Activated T-cell treated with anti-CD3 and anti-CD28 coated beads, Interleukin-2, amount 50 U/mL, for 48 hours (primary cell): ENCODE measurements at places on chromosomes 13 and 19.

DNA sequence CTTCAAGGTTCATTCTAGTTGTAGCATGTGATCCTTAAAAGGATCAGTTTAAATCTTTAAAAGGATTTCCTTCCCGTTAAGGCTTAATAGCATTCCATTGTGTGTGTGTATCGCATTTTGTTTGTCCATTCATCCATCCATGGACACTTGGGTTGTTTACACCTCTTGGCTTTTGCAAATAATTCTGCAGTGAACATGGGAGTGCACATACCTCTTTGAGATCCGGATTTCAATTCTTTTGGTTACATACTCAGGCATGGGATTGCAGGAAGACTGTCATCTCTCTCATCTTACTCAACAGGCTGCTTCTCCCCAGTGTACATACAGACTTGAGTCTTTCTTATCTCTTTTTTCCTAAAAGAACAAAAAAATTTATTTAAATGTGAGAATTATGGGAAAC, 1.2 kb downstream of the RNF113B start:
- DNase-seq = no peak

- DNase-seq = no peak
Observed at GRCh38 chr13:112198396-112199010, 131.6 kb downstream of the SOX1 start.

GRCh38 chr19:5627395-5627904, 4.6 kb downstream of the SAFB start:
- DNase-seq = peak; percentile 65

DNA sequence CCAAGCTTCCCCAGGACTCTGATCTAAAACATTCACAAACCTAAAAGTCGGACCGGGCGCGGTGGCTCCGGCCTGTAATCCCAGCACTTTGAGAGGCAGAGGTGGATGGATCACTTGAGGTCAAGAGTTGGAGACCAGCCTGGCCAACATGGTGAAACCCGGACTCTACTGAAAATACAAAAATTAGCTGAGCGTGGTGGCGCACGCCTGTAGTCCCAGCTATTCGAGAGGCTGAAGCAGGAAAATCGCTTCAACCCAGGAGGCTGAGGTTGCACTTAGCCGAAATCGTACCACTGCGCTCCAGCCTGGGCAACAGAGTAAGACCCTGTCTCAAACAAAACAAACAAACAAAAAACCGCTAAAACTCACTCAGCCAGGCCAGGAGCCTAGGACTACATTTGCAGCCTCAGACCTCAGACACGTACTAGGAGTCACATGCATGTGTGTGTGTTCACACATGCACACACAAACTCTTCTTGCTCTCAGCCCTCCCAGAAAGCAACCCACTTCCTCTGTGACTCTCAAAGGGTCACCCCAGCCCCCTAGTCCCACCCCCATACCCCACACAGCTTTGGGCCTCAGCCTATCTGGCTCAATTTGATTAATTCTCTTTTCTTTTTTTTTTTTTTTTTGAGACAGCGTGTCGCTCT, 704 bp upstream of the NOTCH3 start:
- DNase-seq = no peak

DNA sequence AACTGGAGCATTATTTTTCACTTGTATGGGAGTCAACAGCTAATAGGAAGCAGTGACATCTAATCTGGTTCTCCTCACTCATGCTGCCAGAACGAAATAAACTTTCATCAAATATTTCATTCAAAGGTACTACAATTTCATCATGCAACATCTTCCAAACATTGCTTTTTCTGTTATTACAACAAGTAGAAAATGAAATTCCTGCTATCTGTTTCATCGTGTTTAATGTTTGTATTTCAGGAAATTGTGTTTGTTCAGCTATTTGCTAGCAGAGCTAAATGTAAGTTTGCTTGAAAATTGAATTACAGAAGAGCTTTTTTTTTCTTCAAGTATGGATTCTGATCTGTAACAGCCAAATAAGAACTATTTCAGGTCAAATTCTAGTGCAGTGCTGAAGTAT, 90.1 kb downstream of the SLITRK6 start:
- DNase-seq = no peak

DNA sequence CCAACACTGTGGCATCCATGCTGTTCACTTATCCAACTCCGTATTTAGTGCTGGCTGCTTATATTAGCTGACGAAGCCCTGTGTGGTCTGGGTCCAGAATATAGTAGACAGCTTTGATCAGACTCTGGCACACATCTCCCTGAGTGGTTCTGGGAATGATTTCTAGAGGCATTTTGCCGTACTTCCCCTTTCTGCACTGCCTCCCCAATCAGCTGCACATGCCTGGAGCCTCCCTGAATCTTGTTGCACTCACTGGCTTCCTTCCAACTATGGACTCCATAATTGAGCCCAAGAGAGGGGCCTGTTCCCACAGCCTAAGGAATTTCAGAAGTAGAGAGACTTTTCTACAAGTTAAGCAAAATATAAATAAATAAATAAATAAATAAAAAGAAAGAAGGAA, 30.4 kb upstream of the PCDH8 start:
- no peak for DNase-seq

DNA sequence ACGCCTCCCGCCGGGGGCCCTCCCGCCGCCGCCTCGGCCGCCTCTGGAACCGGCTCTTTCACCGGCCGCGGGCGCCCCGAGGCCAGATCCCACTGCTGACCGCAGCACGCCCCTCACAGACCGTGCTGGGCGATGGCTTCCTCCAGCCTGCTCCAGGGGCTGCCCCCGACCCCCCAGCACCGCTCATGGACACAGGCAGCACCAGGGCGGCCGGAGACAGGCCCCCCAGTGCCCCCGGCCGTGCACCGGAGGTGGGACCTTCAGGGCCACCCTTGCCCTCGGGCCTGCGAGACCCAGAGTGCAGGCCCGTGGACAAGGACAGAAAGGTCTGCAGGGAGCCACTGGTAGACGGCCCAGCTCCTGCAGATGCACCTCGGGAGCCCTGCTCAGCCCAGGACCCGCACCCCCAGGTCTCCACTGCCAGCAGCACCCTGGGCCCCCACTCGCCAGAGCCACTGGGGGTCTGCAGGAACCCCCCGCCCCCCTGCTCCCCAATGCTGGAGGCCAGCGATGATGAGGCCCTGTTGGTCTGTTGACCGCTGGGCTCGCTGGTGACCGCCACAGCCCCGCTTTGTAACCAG, 13.0 kb downstream of the LRP3 start:
- DNase-seq = no peak

DNA sequence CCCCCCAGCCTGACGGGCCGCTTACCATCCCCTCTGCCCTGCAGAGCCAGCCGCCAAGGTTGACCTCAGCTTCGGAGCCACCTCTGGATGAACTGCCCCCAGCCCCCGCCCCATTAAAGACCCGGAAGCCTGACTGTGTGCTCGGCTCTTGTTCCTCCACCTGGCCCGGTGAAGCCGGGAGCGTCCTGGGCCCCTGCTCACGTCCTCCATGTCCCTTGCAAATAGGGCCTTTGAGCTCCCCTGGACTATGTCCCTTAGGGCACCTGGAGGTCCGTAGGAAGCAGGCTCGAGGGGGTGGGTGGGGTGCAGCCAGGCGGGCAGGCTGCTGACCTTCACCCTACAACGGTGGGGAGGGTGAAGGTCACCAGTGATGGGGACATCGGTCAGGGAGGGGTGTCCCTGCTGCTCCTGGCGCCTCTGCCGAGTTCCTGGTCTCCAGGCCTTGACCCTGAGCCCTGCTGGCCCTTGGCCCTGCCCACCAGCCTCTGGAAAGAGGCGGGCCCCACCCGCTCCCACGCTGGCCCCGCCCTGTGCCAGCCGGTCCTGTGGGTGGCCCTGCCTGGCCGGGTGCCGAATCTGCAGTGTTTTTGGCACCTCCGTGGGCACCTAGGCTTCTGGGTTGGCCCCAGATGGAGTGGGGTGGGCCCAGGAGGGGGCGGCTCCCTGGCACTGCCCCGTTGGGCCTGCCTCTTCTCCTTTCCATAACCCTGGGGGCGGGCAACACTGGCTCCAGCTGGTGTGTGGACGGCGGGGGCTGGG, 3.3 kb downstream of the ATP5F1D start:
- peak; percentile 44 for DNase-seq

- DNase-seq = no peak
Observed at GRCh38 chr19:17479325-17479791, 9.0 kb downstream of the SLC27A1 start.

- no peak for DNase-seq
Observed at GRCh38 chr19:20416661-20417060, 148.9 kb downstream of the ZNF737 start.

DNA sequence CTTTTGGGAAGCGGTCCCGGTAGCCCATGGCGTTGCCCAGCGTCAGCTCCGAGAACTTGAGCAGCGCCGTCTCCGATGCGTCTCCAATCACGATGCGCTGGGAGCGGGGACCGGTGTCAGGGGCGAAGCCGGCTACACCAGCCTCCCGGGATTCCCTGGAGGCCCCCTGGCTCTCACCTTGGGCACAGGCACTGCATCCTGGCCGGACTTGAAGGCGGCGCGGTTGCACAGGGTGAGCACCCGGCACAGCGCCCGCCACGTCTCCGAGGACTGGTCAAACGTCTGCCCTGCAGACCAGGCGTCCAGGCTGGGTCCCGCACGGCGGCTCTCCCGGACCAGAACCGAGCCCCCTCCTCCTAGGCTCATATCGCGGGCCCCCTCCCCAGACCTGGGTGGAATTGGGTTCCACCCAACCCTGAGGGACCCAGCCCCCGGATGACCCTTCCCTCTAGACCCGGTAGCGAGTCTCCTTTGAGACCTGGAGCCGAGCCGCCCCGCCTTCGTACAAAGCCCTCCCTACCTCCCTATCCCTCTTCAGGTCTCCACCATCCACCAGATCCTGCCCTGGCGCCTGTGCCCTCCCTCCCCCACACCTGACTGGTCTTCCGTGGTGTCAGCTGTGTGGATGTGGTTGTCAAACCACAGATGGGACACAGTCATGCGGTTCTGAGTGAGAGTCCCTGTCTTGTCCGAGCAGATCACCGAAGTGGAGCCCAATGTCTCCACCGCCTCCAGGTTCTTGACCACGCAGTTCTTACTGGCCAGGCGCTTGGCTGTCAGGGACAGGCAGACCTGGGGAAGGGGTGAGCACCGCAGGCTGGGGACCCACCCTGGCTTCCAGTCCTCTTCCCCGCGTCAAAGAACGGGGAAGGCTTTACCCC, 4.8 kb downstream of the ATP4A start:
- no peak for DNase-seq

- peak; percentile 72 for DNase-seq
Observed at GRCh38 chr19:18223860-18224524, 2.2 kb downstream of the PDE4C start.

GRCh38 chr19:3721131-3721886, 13.1 kb downstream of the TJP3 start:
- DNase-seq = peak; percentile 96

DNA sequence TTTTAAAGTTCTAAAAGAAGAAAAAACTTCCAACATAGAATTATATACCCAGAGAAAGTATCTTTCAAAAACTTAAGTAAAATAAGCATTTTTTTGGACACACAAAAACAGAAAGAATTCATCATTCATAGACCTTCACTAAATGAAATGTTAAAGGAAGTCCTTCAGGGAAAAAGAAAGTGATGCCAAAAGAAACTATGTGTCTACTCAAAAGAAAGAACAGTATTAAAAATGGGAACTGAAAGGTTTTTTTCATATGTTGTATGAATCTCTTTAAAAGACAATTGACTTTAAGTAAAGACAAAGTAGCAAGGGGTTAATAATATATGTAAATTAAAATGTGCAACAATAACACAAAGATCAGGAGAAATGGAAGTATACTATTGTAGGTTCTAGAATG, 96.5 kb downstream of the DHRS12 start:
- no peak for DNase-seq

DNA sequence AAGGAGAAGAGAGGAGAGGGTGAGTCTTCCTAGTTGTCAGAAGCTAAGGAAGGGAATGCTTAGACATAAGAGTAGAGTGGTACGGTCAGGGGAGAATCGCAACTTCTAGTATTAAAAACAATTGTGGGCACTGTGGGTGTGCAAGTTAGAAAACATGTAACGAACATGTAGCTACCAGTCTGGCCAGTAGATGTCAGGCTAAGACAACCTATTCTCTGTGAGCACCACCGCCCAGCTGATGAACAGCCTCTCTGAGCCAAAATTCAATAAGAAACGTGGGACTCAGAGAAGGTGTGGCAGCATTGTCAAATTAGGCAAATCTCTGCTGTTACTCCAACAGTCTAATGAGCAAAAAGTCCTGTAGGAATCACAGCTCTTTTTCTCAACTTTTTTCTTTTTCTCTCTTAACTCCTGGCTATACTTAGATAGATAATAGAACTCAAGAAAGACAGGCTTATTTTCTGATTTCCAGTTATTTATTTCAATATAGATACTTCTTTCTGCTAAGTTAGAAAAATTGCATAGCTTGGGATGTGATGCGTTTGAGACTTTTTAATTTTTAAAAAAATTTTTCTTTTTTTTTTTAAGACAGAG, 186.2 kb downstream of the USP12 start:
- peak; percentile 65 for DNase-seq

- DNase-seq = no peak
Observed at GRCh38 chr19:58304748-58305064, 471 bp upstream of the ERVK3-1 start.

DNA sequence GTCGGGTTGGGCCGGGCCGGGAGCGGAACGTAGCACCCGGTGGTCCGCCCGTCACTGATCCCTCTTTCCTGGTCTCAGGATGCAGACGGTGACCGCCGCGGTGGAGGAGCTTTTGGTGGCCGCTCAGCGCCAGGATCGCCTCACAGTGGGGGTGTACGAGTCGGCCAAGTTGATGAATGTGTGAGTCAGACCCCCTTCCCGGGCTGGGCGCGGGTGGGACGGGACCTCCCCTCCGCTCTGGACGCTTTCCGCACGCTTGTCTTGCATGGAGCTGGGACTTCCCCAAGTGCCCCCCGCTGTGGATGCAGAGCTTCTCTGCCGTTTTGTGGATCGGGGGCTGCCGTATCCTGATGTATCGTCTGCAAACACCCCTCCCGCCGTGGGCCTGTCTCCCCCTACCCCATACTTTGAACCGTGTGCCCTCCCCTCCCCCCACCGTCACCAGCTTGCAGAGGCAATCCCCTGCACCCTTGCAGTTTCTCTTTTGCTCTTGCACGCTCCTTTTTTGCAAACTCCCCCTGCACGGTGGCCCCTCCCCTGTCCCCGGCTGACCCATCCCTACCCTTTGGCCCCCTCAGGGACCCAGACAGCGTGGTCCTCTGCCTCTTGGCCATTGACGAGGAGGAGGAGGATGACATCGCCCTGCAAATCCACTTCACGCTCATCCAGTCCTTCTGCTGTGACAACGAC, 669 bp downstream of the GADD45B start:
- DNase-seq = peak; percentile 85

GRCh38 chr19:7680606-7681339, at the start of gene TRAPPC5:
Gene TRAPPC5 (plus strand): TSS chr19:7680833. CDS start chr19:7682254, 1,421 bp downstream.
- DNase-seq = peak; percentile 89

GRCh38 chr13:102774591-102775520, 1.3 kb upstream of the TEX30 start:
- DNase-seq = no peak

DNA sequence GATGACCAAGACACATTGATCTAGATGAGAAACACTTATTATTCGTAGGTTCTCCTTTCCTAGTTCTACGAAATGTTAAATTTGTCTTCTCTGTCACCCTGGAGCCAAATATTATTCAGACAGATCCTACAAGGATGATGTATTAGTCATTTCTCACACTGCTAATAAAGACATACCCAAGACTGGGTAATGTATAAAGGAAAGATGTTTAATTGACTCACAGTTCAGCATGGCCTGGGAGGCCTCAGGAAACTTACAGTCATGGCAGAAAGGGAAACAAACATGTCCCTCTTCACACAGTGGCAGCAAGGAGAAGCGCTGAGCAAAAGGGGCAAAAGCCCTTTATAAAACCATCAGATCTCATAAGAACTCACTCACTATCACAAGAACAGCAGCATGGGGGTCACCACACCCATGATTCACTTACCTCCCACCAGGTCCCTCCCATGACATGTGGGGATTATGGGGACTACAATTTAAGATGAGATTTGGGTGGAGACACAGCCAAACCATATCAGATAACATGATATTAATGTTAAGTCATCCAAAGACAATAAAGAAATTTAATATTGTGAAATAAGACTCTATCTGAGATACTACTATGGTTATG, 1248.8 kb upstream of the SLC10A2 start:
- DNase-seq = no peak
